ENCODE measurements at places on chromosomes 5 and 9.

DNA sequence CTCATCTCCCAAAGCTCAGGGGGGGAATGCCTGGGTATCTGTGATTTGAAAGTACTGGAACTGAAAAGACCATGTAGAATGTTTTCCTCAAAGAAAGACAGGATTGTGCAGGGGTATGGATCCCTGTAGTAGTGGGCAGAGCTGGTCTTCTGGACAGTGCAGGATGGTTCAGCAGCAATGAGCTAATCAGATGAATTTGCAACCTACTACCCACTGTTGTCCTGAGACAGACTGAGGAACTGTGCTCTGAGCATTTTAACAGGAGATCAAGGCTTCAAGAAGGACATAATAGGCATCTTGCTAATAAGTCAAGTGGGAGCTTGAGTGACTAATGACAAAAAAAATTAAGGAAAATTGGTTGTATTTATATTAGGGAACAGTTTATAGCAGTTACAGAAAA is 61.7 kb downstream of the FYB1 start:
- no peak for DNase-seq

DNA sequence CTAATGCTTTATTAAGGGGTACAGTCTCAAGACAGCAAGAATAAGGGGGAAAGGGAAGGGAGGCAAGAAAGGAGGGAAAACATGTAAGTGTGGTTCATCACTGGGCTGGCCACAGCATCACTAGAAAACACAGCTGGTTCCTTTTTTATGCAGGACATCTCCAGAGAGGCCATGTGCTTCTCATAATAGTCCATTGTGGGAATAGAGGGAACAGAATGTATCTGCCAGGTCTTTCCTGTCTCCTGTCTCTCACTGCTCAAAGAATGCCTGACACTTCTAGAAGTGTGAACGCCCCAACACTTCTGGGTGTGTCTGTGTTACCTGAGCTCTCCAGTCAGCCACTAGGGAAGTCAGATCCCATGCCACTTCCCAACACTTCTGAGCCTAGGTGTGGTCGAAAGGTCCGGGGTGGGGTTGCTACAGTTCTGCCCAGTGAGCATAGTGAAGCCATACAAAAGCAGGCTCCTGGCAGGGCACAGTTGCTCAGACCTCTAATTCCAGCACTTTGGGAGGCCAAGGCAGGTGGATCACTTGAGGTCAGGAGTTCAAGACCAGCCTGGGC is 255.6 kb upstream of the SLC30A5 start:
- no peak for DNase-seq

- DNase-seq, result no peak
Observed at GRCh38 chr5:33398501-33398900, 42.3 kb upstream of the TARS1 start.

DNA sequence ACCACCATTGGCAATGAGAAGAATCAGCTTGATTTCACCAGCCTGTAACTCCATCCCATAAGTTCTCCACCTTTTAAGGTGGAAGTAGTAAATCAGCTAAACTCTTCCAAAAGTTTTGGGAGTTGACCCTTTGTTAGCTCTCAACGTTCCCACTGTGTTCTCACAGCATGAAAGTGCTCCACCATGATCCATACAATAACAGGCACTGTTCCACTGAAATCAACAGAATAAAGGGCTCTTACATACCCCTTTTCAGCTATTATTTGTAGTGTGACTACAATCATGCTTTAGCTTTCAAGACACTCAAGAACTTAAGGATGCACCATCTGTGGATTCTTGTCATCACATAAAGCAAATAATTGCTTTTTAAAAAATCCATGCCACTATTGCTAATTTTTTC is 81.6 kb downstream of the PPP2R2B start:
- no peak for DNase-seq

DNA sequence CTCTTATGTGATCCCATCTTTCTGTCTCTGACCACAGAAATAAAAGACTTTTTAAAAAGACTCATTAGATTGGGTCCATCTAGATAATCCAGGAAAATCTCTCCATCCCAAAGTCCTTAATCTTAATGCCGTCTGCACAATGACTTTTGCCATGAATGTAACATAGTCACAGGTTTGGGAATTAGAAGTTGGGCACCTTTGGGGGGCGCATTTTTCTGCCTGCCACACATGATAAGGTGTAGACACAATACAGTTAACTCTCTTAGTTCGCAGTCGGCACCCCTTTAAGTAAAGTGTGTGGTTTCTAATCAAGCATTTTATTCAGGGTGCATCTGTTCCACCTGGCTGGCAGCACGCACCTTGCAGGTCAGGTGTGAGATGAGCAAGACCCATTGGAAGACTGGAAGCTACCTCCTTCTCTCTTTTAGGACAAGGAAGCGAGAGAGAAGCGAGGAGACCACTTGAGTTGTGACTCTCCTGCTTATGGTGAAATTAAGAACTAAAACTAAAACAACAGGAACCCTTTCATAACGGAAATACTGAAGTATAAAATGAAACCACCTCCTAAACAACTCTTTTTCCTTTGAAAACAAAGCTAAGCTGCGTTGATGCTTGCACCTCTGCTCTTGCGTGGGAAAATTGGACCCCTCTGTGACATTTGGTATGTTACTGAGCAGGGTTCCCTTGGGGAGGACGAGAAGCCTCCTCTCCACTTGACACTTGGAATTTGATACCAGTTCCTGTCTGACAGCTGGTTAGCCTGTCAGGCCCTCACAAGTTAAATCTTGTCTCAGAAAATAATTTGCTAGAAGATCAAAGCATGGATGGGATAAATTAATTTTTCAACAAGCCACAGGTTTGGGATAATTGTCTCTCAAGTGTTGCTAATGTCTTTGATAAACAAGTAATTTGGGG is 304.6 kb upstream of the DMRT1 start:
- DNase-seq, result no peak

GRCh38 chr5:77663090-77663863 is 24.8 kb upstream of the OTP start:
- no peak for DNase-seq

GRCh38 chr5:95730730-95731570 is at the start of gene RHOBTB3:
RHOBTB3 (plus strand) TSS chr5:95731336; CDS start chr5:95731683, 347 bp downstream.
- peak; percentile 60 for DNase-seq

DNA sequence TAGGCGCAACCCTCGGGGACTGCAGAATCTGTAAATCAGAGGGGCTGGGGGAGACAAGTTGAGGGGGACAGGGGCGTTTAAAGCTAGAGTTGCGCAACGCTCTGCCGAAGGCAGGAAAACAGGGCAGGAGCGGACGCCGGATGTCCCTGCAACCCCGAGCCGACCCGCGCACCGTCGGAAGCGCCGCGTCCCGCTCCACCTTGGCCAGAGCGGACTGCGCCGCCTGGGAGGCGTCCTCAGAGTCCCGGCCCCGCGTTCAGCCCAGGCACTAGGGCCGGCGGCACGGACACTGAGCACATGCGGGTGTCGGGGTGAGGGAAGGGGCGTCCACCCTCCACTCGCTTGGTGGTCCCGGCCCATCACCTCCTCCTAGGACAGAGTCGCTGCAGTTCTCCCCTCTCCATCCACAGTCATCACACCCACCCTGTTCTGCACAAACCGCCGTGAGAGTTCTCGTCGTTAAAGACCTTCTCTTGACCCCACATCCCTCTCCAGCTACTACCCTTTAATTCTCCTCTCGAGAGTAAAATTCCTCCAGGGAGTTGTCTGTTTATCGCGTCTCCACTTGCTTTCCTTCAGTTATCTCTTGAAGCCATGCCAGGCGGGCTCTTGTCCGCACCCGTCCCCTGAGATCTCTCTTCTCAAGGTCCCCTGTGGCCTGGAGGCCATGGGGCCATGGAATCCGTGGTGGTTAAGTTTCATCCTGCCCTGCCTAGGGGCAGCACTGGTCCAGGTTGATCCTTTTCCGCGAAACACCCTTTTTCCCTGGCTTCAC is 796 bp upstream of the PDLIM7 start:
- no peak for DNase-seq

GRCh38 chr5:35026941-35027340 is 20.8 kb downstream of the AGXT2 start:
- DNase-seq, result no peak

DNA sequence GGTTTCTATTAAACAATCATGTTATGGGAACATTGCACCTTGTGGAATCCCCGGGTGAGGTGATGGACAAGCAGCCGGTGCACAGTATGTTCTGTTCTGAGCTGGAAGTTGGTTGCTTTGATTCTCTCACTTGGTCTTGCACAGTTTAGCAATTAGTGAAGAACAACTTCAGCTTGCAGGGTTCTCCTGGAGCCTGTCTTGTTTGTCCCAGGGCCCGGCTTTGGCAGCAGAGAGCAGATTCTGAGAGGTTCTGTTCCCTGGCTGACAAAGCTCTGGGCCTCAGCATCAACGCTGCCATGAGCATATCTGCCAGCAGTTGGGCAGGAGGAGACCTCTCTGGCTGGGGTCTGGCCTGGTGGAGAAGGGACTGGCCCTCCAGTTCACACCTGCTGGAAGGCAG is 16.9 kb downstream of the GADD45G start:
- no peak for DNase-seq

GRCh38 chr5:102986074-102986473 is 133.9 kb downstream of the GIN1 start:
- DNase-seq, result no peak

- DNase-seq, result no peak
Observed at GRCh38 chr9:33959725-33960124, 89.0 kb downstream of the UBAP2 start.

GRCh38 chr9:137127301-137128157 is 11.4 kb upstream of the GRIN1 start:
- DNase-seq, result no peak

GRCh38 chr5:14413331-14413750 is 168.3 kb upstream of the OTULINL start:
- no peak for DNase-seq

DNA sequence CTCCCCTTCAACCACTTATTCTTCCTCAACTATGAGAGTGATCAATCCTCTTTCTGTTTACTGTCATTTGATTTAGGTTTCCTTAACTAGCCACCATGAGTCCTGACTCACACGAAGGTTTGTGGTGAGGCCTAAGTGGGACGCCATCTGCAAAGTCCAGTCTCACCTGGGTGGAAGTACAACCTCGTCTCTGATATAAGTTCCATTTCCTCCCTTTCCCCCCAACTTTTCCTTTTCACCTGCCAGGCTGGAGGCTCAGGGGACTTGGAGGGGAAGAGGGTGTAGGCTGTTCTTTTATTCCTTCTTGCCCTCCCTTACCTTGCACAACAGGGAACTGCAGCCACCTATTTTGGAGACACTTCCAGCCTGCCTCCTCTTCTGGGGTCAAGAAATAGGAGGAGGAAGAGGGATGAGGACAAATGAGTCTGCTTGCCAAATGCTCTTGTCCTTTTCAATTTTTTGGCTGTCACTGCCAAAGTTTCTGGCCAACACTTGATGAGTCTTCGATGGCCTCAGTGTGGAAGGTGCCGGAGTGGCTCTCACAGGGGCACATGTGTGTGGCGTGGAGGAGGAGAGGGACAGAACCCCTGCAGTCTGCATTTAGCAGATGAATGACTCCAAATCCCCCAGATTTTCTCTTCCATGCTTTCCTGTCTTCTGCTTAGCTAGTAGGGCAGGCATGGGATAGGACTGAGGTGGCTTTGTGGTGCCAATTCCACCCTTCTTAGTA is 249.6 kb downstream of the NSG2 start:
- no peak for DNase-seq

GRCh38 chr5:158917731-158918130 is 182.0 kb downstream of the EBF1 start:
- no peak for DNase-seq

DNA sequence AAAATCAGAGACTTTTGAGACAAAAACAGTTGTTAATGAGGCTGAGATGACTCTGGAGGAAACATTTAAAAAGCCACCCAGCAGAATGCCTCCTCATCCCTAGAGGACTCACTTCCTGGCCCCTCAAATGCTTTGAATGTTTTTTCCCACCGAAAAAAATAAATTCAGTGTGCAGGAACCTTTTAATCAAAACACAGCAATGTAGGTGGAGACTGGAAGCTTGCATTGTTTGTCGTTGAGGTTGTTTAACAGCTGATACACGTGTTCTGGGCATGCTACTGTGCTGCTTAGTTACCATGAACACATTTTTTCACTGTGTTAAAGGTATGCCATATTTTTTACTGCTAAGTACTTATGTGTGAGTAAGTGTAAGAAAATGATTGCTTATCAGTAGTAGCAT is 65.7 kb upstream of the ADCY2 start:
- DNase-seq, result no peak

GRCh38 chr9:136696502-136696901 is 9.2 kb upstream of the AGPAT2 start:
- DNase-seq, result no peak

DNA sequence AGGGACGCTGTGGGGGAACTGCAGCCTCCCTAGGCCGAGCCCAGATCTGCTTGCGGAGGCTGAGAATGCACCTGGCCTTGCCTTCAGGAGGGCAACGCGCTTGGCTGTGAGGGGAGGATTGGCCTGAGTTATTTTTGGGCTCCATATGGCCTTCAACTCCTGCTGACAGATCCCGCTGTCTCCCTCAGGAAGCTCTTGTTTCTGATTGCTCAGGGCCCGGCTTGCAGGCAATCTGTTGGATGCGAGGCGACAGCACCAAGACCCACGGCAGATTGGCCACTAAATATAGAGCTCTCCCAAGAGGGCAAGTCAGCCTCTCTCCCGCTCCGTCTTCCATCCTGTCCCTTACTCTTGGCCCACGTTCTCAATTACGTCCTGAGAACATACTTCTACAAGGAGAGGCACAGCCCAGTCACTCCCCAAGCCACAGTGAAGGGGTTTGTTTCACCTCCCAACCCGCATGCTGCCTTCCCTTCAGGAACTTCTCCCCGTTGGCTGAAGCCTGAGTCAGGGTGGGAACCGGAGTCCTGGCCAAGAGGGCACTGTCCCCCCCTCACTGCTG is 53.6 kb downstream of the RASGEF1C start:
- no peak for DNase-seq

GRCh38 chr5:95283022-95283615 is 1.8 kb downstream of the MCTP1 start:
- no peak for DNase-seq

DNA sequence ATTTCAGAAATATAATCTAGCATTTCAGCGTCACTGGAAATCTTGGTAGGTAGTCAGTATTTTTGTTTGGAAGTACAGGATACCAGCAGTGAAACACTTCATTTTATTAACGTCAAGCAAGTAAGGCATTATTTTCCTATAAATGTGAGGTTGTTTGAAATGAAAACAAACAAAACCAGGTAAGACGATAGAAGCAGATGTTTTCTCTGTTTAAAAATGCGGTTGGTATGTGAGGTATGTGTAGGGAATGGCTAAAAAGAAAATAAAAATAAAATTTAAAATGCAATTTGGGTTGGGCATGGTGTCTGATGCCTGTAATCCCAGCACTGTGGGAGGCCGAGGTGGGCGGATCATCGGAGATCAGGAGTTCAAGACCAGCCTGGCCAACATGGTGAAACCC is 16.1 kb downstream of the GDA start:
- DNase-seq, result no peak

DNA sequence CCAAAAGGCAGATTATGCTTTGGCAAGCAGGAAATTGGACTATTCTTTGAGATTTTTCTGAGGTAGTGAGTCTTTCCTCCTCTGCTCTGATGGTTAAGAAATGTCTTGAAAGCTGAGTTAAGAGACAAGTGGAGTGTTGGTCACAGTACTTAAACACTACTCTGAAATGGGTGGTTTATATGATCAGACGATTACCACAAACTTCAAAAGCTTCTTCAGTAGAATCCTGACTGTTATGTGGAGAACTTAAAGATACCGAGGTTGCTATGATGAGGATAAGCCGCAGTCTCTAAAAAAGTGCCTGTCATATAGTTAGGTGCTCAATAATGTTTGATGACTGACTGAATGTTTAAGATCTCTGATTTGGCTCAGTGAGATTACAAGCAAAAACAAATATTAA is 24.3 kb downstream of the GCNT4 start:
- no peak for DNase-seq
